ENCODE measurements at places on chromosomes 16 and 17. TPM values are rescaled to one million over a fixed set of nuclear protein-coding genes. Genes with fewer than 3 reads are reported as not detected.

- H3K36me3 ChIP-seq: peaks cover 38% of the 10 kb centered on the region
- H3K27ac ChIP-seq: peak overlapping the region; percentile 22
- DNase-seq: no peak
- peaks cover 36% of the 10 kb centered on the region for H3K4me1 ChIP-seq
- H3K4me3 ChIP-seq: no peak overlapping the region
Observed at GRCh38 chr17:28747051-28747691, 3.4 kb downstream of the TRAF4 start.

- H3K36me3 ChIP-seq: peaks cover 76% of the 10 kb centered on the region
- no peaks in the 10 kb centered on the region for H3K4me1 ChIP-seq
- no peak overlapping the region for H3K4me3 ChIP-seq
- no peak for DNase-seq
- H3K27me3 ChIP-seq: no peaks in the 10 kb centered on the region
- peak overlapping the region; percentile 100 for H3K27ac ChIP-seq
Observed at GRCh38 chr17:50186661-50187393, 14.6 kb downstream of the COL1A1 start.

The OTOA gene
- polyA plus RNA-seq: 0.02 TPM

- H3K27me3 ChIP-seq: no peaks in the 10 kb centered on the region
- no peak overlapping the region for H3K4me3 ChIP-seq
- DNase-seq: no peak
- no peak overlapping the region for H3K27ac ChIP-seq
- H3K36me3 ChIP-seq: no peaks in the 10 kb centered on the region
Observed at GRCh38 chr16:5738586-5738985, 641.0 kb upstream of the EEF2KMT start.

The GSDMA gene
- polyA plus RNA-seq: not detected

Data from SK-N-SH (cell line).